GM04504 (cell line): ENCODE measurements at places on chromosomes 4 and X.

DNA sequence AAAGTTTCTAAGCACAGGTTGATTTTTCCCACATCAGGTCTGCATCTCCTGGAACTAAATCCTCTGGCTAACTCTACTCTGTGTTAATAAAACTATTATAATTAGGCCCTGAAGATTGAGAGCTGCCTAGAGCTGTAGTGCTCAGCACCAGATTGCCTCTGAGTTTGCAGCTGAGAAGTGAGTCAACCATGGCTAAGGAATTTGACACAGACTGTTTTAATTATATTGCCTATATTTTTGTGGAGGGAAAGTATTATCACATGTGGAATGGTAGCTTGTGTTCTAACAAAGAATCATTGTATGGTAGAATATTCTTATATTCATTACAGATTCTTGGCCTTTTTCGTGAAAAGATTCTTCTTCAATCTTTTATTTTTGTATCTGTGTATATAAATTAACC, 1907.6 kb upstream of the TENM3 start:
- no peak for DNase-seq

DNA sequence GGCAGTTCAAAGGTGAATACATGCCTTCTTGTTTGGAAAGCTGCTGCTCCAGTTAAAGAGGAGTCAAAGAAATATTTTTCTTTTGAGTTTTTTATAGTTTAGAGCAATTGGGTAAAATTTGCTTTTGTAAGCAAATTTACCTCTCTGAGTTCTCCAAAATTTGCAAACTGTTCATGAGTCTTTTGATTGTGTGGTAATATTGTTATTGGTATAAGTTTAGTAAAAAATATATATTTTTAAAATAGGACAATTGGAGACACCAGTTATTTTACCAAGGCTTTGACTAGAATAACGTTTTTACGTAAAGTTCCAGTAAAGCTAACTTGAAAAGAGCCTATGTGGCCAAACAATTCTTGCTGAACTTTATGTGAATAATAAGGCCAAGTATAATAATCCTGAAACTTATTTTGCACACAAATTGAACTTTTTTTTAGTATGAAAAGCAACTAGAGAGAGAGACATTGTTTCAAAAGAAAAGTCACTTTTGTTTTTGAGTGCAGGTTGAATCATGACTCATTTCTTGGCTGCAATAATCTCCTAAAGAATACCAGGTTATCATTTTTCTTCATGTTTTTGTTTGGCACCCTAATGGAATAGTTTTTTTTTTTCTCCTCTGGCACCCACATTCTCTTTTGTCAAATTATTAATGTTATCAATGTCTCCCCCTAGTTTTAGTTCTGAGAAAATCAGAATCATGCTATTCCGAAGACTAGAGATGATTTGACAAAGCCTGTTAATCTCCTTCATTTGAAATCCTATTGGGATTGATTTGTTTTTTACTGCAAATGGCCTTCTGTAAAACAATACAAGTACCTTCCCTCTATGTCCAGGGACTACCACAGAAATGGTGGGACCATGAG, 57.1 kb downstream of the UGT2B10 start:
- no peak for DNase-seq

DNA sequence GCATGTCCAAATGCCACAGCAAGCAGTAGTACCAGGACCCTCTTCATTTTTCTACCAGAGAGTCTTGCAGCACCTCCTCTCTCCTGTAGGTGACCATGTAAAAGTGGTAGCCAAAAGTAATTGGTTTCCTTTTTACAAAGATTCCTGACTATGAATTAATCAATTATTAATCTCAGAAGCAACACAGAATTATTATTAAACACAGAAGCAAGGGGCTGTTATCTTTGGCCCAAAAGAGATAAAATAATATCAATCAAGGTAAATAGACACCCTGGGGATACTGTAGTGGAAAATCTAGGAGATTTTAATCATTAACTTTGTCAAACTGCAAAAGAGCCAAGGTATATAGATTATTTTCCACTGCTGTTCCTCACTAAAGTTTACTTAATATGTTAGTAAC, at the start of gene GC:
TSS of gene GC (minus strand) at position 108 of the 400 bp plus-strand sequence. CDS start at position 47, 61 bp downstream.
- DNase-seq: no peak

GRCh38 chr4:80255329-80256095, 11.0 kb upstream of the FGF5 start:
- no peak for DNase-seq

- DNase-seq: no peak
These were observed 54.4 kb upstream of the ACTRT1 start for GRCh38 chrX:128106630-128107029.
